ENCODE measurements at places on chromosomes 3 and 15.

DNA sequence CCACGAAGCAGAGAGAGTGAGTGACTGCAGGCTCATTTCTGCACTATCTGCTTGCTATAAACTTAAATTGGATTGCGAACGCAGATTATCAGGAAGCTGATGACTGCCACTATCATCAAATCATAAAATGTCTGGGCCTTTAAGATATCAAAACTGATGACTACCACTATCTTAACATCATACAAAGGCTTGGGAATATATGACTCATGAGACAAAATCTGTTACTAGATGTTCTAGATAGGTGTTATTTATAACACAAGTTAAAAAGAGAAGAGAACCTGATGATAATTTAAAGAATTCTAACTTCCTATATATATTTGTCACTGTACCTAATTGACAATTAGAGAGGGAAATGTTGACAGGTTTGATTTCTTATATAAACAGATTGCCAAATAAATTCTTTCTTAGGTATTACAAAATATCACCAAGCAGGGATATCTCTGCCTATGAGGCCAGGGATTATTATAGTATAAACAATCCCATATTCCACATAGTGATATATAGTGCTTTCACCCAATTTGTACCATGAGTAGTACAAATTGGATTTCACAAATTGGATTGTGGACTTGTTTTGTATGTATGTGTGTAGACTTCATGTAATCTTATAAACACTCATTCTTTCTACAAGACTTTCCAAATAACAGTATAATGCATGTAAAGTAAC lies 1157.2 kb downstream of the ROBO1 start:
- no peak for DNase-seq

DNA sequence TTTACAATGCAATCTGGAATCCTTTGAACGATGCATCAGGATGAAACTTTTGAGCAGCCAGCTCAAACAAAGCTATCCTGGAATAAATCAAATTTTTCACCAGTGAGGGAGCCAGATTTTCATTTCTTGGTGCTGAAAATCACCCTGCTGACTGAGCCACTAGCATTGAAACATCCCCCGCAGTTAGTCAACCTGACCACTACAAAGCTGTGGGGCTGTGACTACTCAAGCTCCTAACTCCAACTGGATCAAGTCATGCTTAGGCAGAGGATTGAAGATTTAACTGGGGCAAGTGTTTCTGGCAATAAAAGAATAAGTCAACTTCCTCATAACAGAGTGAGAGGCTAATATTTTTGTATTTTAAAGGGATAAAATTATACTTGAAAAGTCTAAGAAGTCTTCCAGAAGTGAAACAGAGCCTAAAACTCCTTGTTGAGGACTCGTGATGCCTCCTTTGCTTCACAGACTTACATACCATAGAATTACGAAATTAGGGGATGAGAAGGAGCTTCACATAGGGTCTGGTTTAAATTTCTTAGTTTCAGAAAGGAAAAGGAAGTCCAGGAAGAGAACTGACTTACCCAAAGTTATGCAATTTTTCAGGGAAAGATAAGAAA lies 177.8 kb downstream of the SERPINI1 start:
- DNase-seq, result no peak

DNA sequence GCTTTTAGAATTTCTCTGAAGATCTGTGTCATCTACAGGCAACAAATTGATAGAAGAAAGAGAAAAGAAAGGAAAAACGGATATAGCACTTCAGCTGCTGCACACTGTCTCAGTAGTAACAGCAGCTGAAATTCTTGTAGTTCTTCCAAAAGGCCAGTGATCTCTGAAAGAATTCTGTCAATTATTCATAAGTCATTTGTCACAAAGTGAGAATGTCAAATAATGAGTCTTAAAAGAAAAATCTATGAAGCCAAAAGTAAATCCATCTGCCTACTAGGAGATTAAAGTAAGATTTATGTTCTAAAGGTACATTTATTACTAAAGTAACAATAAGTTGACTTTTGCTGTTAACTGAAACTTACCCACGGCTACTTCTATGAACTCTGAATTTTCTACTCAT lies 24.6 kb downstream of the IFT80 start:
- DNase-seq, result no peak

DNA sequence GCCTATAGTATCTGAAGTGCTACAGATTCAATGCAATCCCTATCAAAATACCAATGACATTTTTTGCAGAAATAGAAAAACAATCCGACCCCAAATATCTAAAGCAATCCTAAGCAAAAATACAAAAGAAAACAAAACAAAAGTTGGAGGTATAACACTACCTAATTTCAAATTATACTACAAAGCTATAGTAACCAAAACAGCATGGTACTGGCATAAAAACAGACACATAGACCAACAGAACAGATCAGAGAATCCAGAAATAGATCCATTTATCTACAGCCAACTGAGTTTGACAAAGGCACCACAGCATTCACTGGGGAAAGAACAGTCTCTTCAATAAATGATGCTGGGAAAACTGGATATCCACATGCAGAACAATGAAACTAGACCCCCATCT lies 23.8 kb upstream of the CDAN1 start:
- DNase-seq, result no peak

- no peak for DNase-seq
Measured at GRCh38 chr3:196120291-196120951, 38.5 kb upstream of the TFRC start.

- DNase-seq, result no peak
Measured at GRCh38 chr3:50490424-50490823, 13.0 kb downstream of the CACNA2D2 start.

- DNase-seq, result no peak
Measured at GRCh38 chr3:86047161-86047560, 943.8 kb downstream of the VGLL3 start.

GRCh38 chr3:166526881-166527280 lies 689.7 kb upstream of the BCHE start:
- DNase-seq, result no peak

DNA sequence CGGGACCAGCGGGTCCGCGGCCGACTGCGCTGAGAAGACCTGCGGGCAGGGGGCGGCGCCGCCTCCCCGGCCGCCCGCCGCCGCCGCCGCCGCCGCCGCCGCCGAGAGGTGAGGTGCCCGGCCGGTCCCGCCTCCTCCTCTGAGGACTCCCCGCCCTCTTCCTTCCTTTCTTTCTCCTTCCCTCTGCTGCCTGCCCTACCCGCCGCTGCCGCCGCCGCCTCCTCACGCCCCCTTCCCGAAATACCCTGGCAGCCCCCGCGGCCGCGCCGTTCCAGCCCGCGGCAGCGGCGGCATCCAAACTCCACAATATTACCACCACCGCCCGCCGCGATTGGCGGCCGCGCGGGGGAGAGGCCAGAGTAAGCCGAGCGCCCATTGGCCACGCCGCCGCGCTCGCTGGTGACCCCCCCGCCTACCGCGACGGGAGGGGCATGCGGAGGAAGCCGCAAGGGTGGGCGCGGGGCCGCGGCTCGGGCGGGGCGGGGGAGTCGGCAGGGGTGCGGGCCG lies 61.8 kb upstream of the ANKRD28 start:
- peak; percentile 69 for DNase-seq

DNA sequence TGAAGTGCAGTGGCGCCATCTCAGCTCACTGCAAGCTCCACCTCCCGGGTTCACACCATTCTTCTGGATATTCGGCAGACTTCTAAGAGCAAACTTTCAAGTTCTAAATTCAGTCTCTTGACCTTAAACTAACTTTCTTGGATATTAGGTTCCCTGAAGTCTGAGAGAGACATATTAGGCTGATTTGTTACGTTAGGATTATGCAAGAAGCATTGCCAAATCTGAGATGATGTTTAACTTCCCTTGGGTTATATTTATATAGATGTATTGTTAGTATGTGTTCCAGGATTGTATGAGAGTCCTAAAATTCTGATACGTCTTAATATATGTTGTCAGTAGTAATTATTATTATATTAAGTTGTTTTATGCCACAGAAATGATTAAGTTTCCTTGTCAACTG lies 80.1 kb downstream of the SLC6A1 start:
- no peak for DNase-seq

GRCh38 chr3:126284258-126284904 lies 72.8 kb downstream of the KLF15 start:
- DNase-seq, result no peak

- no peak for DNase-seq
Measured at GRCh38 chr3:17491601-17492000, 250.8 kb downstream of the TBC1D5 start.

GRCh38 chr3:39234651-39235050 lies 42.3 kb upstream of the XIRP1 start:
- DNase-seq, result no peak

GRCh38 chr15:31499953-31500765 lies 173.5 kb downstream of the KLF13 start:
- no peak for DNase-seq

GRCh38 chr15:43483297-43484128 lies 9.4 kb downstream of the TP53BP1 start:
- DNase-seq, result no peak

GRCh38 chr3:56192001-56192400 lies 276.3 kb downstream of the ERC2 start:
- no peak for DNase-seq

- DNase-seq, result no peak
Measured at GRCh38 chr3:195240171-195240701, 30.7 kb downstream of the XXYLT1 start.

GRCh38 chr15:71962537-71962936 lies 152.2 kb downstream of the NR2E3 start:
- no peak for DNase-seq

- no peak for DNase-seq
Measured at GRCh38 chr3:126512026-126512425, 5.5 kb downstream of the UROC1 start.

DNA sequence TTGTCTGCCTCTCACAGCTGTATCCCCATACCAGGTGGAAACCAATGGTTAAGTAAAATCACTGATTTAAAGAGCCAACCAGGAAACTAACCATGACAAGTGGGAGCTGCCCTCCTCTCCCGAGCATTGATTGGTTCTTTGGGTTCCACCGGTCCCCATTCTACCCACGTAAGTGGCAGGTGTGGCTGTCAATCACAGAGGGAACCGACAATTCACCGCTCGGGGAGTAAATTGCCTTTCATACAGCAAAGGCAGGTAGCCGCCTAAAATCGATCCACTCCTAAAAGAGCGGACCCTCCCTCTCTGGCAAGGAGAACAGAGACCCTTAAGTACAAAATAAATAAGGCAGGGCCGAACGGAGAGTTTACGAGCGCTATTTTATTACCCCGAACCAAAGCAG lies 1.2 kb downstream of the ERC2 start:
- peak; percentile 44 for DNase-seq

DNA sequence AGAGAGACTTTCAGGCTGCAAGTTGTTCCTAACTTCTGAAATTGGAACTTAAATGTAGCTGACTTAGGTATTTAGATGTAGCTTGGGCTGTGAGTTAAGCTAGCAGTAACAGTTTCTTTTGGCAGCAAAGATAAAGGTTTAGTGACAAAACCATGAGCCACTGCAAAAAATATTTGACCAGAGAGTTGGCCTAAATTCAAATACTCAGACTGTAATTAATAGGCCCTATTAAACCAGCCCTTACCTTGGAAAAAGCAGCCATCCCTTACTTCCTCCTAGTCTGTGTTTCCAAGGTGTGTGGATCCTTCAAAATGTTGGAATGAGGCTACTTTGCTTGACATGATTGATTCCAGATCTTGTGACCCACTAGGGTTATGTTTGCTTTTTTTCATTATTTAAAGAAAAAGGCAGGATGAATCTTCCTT lies 8.2 kb downstream of the TPM1 start:
- no peak for DNase-seq

DNA sequence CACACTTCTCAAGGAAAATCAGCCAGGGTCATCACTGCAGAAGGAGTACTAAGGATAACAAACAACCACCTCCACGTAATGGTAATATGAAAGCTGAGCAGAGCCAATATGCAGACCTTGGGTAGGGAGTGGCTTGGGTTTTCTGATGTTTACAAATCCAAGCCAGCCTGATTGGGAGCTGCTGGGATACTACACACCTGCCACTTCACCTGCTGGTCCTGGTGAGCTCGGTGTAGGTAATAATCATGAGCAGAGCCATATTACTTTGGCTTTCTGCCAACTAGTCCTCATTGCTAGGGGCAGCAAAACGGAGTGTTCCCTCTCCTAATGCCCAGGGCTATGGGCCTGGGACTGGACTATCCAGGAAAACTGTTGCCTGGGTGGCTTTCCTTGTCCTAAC lies 433.5 kb upstream of the PPP2R3A start:
- DNase-seq, result peak; percentile 74

GRCh38 chr15:42354824-42355223 lies 4.5 kb upstream of the CAPN3 start:
- no peak for DNase-seq

GRCh38 chr3:140499114-140499757 lies 178.6 kb upstream of the TRIM42 start:
- DNase-seq, result no peak

GRCh38 chr3:151382671-151383070 lies 1.9 kb downstream of the P2RY12 start:
- no peak for DNase-seq

DNA sequence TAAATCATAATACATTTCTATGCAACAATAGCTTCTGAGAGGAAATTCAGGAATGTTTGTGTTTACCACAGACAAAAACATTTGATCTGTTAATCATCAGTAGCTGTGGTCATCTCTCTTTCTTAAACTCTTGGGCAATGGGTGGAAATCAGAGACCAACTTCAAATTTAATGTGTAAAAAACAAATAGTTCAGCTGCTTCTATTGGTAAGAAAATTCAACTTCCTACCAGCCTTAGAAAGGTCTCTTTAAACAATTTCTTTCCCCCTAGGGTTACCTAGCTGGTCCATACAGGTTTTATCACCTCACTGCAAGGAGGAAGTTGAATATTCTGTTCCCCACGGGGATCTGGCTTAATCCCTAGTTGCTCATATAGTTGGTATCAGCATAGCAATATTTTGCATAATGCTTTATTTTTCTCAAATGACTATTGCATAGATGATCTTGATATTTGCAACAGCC lies 20.3 kb upstream of the PPP4R2 start:
- DNase-seq, result no peak

GRCh38 chr15:41150279-41150678 lies 34.2 kb upstream of the INO80 start:
- DNase-seq, result no peak

DNA sequence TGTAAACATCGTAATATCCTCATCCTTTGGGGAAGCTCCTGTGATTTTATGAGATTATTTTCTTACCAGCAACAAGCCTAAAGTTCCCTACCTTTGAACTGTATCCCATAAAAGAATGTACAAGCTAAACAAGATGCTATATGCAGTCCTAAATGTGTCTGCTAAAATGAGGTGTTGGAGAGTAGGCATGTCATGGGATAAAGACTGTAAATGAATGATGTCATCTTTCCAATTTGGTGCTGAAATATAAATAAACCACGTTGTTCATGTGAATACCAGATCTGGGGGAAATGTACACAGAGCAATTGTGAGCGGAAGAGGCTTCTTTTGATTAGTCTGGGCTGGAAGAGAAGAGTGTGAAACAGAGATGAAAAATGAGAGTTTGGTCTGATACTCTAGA lies 214.9 kb upstream of the WNT5A start:
- DNase-seq, result no peak

DNA sequence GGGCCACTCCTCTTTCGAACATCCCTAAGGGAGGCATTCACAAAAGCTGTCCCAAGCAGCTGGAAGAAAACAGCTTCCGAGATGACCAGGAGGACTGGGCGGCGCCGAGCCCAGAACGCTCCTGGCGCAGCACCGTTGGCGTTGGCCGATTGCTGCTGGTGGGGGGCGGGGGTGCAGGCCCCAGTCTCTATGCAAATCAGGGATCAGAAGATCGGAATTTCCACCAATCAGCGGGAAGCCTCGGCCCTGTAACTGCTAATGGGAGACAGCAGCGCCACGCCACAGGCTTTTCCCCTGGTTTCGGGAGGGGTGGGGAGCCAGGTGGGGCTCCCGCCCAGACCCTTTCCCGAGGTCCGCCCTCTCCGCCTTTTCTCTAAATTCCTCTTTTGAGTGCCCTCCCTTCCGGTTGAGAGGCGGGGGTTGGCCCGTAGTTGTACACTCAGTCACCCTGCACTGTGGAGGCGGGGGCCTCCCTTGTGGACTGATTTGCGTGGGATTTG lies 27.0 kb downstream of the HMCES start:
- DNase-seq, result no peak

Measured in NCI-H187 (cell line).